ENCODE measurements at places on chromosomes 1 and 21. TPM values are rescaled to one million over a fixed set of nuclear protein-coding genes. Genes with fewer than 3 reads are reported as not detected.

DNA sequence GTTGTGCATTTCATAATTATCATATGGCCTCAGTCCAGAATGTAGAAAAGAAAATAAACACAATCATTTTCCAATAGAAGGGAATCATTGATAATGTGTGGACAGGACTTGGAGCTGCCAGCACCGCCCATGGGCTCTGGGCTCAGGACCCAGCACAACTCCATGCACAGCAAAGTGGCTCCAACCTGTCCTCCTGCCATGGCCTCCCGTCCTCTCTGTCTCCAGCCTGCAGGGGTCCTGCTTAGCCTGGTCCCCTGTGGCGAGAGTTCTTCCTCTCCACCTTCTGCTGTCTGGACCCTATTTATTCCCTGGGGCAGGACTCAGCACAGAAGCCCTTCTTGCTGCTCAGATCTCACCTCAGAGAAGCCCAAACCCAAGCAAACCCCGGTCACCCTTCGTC is 154.1 kb downstream of the CAMTA1 start:
- DNase-seq, result no peak

The CYYR1 gene
- total RNA-seq, result 10.4 TPM

GRCh38 chr1:164746632-164747031 is 187.6 kb downstream of the PBX1 start:
- no peak for DNase-seq

DNA sequence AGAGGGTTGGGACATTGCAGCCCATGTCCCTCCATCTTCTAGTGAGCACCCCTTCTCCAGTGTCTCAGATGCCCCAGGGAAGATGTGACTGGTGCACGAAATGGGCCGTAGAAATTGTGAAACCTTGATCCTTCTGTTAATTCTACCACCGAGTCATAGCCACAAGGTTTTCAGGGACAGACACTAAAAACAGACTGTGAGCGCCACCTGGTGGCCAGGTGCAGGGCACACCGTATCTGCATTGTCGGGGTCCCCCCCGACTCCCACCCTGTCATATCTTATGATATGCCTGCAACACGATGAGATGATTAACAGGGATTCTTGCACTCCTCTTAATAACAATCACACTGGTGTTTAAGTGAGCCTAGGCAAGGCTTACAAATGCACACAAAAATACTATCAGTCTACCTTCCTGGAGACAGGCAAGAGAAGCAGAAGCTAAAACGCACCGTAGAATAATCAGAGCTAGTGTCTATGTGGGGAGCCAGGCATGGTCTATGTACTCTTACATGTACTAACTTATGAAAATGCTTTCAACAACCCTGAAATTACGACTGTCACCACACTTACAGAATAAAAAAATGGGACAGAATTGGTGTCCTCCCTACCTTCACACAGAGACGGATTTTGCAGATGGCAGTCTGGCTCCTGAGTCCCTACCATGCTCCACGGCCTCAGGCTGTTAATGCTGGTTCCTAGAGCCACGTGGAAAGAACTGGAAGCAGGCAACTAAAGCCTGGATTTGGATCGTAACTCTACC is 57.9 kb downstream of the FHAD1 start:
- DNase-seq, result no peak

DNA sequence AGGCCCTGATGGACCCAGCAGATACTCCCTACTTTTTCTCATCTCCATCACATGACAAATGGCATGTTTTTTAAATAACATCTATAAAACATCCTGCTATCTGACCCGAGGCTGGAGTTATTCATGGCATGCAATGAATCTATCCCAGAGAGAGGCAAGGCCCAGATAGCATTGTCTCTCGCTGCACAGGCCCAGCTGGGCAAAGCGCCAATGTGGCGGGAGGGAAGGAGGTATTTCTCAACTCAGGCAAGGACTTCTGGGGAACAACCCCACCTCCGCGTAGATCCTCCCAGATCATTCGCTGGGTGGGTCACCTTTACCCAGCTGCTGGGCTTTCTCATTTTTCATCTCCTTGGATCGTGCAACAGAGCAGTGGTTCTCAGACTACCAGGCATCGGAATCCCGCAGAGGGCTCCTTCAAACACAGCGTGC is 59.8 kb downstream of the ERG start:
- DNase-seq, result peak; percentile 64

The CLIC6 gene
- total RNA-seq, result not detected

The ASH1L gene
- 14.4 TPM for total RNA-seq

GRCh38 chr1:21865943-21866706 is 54.1 kb downstream of the LDLRAD2 start:
- DNase-seq, result no peak

All from pulmonary artery endothelial cell (primary cell).